ENCODE measurements at places on chromosomes 3 and 15. TPM values are rescaled to one million over a fixed set of nuclear protein-coding genes. Genes with fewer than 3 reads are reported as not detected.
A peak's percentile ranks its signal among the peaks of the same experiment; 100 is the strongest.

The LRRK1 gene
- 22.6 TPM for total RNA-seq

The ABI3BP gene
- total RNA-seq: 207 TPM

The KIF23 gene
- total RNA-seq: 2.7 TPM

The UBL7 gene
- 40.8 TPM for total RNA-seq

The MME gene
- 79.1 TPM for total RNA-seq

- DNase-seq: peak; percentile 18
- no peak overlapping the region for H3K4me3 ChIP-seq
- H3K27ac ChIP-seq: no peak overlapping the region
- no peaks in the 10 kb centered on the region for H3K4me1 ChIP-seq
Observed at GRCh38 chr3:197424674-197425484, 126.5 kb upstream of the DLG1 start.

GRCh38 chr3:20130106-20130505 lies 55.9 kb downstream of the SGO1 start:
- H3K27ac ChIP-seq: no peak overlapping the region
- H3K36me3 ChIP-seq: peaks cover 24% of the 10 kb centered on the region
- H3K4me1 ChIP-seq: no peaks in the 10 kb centered on the region
- no peaks in the 10 kb centered on the region for H3K27me3 ChIP-seq

DNA sequence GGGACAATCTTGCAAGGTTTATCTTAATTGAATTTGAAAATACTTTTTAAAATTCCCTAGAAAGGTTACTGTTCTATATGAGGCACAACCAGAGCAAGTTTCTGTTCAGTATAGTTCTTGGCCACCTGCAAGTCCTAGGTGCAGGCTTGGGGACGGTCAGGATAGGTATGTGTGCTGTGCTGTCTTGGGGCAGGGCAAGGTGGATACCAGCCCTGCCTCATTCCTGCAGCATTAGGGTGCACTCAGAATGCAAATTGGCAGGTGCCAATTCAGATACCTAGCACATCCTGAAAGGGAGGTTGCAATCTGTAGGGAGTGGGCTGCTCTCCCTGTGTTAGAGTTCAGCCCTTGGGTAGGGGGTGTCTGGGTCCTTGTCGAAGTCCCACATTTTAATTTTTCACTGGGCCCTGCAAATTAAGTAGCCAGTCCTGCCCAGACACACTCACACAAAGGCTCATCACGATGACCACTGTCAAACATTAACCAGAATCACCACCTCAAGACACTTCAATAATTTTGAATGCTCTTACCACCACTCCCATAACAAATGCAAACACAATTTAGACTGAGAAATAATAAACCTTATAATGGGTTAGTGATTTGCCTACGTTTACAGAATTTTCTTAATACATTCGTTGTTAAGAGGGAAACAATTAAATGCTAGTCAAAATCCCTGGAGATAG lies 838.0 kb upstream of the NR2F2 start:
- DNase-seq: no peak
- no peak overlapping the region for H3K4me3 ChIP-seq
- H3K36me3 ChIP-seq: no peaks in the 10 kb centered on the region
- H3K4me1 ChIP-seq: no peaks in the 10 kb centered on the region

- H3K27me3 ChIP-seq: no peaks in the 10 kb centered on the region
- H3K36me3 ChIP-seq: no peaks in the 10 kb centered on the region
- DNase-seq: no peak
- no peak overlapping the region for H3K27ac ChIP-seq
Observed at GRCh38 chr3:59572106-59572505, 522.3 kb upstream of the CFAP20DC start.

GRCh38 chr3:52013802-52014598 lies 18.3 kb upstream of the RPL29 start:
- no peaks in the 10 kb centered on the region for H3K27me3 ChIP-seq
- H3K27ac ChIP-seq: no peak overlapping the region
- H3K36me3 ChIP-seq: no peaks in the 10 kb centered on the region
- DNase-seq: peak; percentile 56
- peaks cover 12% of the 10 kb centered on the region for H3K4me1 ChIP-seq
- H3K4me3 ChIP-seq: no peak overlapping the region

- DNase-seq: no peak
- H3K4me3 ChIP-seq: no peak overlapping the region
- peaks cover 10% of the 10 kb centered on the region for H3K4me1 ChIP-seq
- peaks cover 15% of the 10 kb centered on the region for H3K36me3 ChIP-seq
- H3K27me3 ChIP-seq: no peaks in the 10 kb centered on the region
Observed at GRCh38 chr3:64617610-64618009, 70.2 kb downstream of the ADAMTS9 start.

DNA sequence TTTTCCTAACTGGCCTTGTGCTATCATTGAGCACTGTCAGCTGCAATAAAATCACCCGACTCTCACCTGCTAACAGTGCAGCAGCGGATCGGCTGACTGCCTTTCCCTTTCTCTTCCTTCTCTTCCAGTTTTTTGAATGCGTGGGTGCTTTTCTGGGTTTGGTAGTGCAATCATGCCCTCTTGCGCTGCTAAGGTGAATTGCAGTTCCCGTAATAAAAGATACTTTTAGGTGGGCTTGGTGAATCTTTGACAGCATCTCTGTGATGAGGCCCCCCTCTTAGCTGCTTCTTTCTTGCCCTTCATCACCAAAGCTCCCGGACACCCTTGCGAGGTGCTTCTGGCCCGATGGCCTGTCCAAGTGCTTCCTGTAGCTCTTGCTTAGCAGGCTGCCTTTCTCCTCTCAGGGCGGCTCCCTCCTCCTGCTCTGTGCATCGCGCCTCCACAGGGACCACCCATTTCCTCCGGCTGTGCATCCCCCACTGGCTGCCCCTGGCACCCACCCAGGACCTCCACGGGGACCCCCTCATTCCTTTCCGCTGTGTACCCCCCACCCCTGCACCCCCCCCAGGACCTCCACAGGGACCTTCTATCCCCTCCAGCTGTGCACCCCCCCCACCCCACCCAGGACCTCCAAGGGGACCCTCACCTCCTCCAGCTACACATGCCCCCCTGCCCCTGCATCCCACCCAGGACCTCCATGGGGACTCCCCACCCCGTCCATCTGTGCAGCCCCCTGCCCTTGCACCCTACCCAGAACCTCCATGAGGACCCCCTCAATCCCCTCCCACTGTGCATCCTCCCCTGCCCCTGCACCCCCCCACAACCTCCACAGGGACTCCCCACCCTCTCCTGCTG lies 50.8 kb upstream of the RPL32 start:
- no peak overlapping the region for H3K27ac ChIP-seq
- H3K4me3 ChIP-seq: no peak overlapping the region
- peaks cover 3% of the 10 kb centered on the region for H3K4me1 ChIP-seq
- H3K27me3 ChIP-seq: peaks cover 6% of the 10 kb centered on the region
- H3K36me3 ChIP-seq: no peaks in the 10 kb centered on the region
- DNase-seq: no peak

DNA sequence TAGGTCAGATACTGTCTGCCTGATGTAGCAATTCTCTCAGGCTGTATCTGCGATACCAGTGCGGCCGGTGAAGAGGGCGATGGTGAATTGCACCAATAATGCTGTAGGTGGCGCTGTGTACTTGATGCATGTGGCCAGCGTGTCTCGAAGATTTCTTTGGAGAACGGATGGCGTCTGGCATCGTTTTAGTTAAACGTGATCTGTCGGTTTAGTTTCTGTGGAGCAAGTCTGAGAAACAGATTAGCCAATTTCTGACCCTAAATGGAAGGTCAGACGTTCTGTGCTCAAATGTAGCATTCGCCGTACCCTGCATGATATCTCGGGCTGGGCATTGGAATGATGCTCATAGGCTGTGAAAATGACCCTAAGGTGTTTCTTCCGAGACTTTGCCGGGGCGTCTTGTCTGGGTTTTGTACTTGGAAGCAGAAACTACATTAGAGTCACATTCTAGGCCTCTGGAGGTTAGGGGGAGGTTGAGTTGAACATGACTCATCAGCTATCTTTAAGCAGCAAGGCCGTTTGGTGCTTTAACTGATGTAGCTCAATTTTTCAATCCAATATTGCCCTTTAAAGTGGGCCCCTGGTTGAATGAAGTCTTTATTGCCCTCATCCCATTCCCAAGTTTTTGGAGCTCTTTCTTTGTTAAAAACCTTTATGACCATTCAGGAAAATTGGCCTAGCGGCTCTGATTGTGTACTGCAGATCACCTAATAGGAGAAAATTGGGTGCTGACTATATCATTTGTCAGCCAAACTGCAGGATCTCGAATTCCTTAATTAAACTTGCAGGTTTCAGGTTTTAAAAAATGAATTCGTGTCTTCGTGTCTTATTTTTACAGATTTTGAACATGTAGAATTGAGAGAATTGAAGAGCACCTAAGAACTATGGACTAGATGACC lies 80.0 kb downstream of the SQOR start:
- peaks cover 11% of the 10 kb centered on the region for H3K27me3 ChIP-seq
- no peak overlapping the region for H3K4me3 ChIP-seq
- H3K4me1 ChIP-seq: no peaks in the 10 kb centered on the region

DNA sequence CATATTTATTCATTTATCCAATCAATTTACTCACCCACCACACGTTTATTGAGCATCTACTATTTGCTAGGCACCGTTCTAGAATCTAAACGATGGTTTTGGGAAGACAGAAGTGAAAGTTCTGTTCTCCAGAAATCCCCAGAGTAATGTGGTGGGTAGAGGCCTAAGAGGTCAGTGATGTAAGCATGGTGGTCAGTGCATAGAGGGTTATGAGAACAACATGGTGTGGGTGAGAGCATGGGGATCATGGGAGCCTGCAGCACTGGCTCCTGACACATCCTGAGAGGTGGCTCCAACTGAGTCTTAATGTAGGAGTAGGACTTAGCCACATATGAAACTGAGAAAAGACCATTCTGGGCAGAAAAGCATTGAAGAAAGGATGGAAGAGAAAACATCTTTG lies 85.3 kb upstream of the TNFAIP8L3 start:
- no peak overlapping the region for H3K27ac ChIP-seq
- H3K4me1 ChIP-seq: peaks cover 3% of the 10 kb centered on the region
- H3K36me3 ChIP-seq: no peaks in the 10 kb centered on the region
- no peak overlapping the region for H3K4me3 ChIP-seq
- DNase-seq: no peak

All from upper lobe of right lung (tissue), 1 donor.